ENCODE measurements at places on chromosomes 5 and 9.
A peak's percentile ranks its signal among the peaks of the same experiment; 100 is the strongest.

GRCh38 chr9:109027176-109027575, 13.9 kb upstream of the CTNNAL1 start:
- no peak for DNase-seq

GRCh38 chr5:156920042-156920860, 42.8 kb downstream of the TIMD4 start:
- DNase-seq: peak; percentile 12

GRCh38 chr9:126448865-126449577, 122.4 kb downstream of the MVB12B start:
- DNase-seq: no peak

DNA sequence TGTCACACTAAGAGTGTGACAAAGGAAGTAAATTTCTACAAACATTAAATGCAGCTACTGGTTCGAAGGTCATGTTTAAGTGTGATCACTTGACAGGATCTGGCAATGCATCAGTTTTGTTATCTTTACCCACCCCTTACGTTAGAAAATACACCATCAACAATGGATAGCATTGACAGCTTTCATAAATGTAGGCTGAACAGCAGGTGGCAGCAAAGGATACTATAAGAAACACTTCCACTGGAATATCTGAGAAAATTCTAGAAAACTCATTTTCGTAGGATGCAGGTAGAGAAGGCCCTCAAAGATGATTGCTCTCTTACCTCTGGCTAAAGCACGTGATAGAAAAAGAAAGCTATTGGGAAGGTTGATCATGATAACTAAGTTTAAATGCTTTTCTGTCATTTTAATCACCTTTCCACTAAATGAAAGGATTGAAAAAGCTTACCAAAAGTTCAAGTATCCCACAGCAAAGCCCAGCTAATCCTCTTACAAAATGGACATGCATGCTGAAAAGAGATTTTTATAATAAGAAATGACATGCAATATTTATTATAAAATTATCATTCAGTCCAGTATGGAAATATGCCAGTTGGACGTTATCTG, 292.5 kb downstream of the PARP8 start:
- no peak for DNase-seq

DNA sequence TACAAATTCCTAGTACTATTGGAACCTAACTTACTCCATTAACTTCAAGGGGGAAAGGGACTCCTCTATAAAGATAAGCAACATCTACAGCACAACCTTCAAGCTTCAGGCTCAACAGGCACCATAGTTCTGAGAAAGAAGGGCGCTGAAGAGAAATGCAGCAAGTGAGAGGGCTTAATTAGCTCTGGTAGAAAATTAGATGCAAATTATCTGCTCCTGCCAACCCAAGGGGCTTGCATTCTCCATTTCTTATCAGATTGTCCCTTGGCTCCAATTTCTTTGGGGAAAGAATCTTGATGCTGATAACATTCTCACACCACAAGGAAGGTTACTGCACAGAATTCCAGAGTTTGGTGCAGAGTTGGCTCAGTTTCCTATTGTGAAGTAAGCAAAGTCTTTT, 214.6 kb downstream of the GABRG2 start:
- no peak for DNase-seq

GRCh38 chr5:20555034-20555433, 567.0 kb upstream of the CDH18 start:
- DNase-seq: no peak

DNA sequence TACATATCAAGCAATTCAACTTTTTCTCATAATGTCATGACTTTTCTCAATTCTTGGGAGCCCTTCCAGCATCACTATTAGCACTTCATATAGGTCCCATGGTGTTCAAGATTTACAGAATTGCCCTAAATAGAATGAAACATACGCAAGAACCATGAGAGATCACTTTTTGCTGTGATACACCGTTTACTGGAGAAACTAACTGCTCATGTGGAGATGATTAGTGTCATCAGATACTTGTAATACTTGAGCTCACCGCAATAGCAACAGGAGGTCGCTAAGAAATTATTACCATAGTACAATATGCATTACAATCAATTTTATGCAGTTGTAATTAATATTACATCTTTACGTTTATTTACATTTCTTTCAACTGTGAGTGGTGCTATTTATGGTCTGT, 4.8 kb upstream of the PCSK5 start:
- DNase-seq: no peak

- DNase-seq: no peak
Measured at GRCh38 chr5:78791501-78792100, 143.0 kb upstream of the LHFPL2 start.

DNA sequence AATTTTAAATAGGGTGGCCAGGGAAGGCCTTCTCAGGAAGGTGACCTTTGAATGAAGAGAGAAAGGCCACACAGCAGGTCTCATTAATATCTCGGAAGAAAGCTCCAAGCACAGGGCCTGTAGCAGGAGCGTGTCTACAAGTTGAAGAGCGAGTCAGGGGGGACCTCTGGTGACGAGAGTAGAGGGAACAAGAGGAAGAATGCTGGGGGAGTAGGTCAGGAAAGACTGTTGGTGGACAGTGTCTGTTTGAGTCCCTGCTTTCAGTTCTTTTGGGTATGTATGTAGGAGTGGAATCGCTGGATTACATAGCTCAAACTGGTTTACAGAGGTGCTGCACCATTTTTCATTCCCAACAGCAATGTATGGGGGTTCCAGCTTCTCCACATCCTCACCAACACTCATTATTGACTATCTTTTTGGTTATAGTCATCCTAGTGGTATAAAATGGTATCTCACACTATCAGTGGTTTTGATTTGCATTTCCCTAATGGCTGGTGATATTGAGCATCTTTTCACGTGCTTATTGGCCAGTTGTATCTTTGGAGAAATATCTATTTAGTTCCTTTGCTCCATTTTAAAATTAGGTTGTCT, 55.8 kb downstream of the NUP214 start:
- no peak for DNase-seq

- no peak for DNase-seq
Measured at GRCh38 chr9:92384375-92384774, 20.0 kb downstream of the OGN start.

GRCh38 chr9:127803507-127804352, 1.0 kb downstream of the FPGS start:
- DNase-seq: no peak

All from right renal cortex interstitium (tissue), 3 donors.